Diencephalon (tissue), 1 donor: ENCODE measurements at places on chromosomes 6 and 20. TPM values are rescaled to one million over a fixed set of nuclear protein-coding genes. Genes with fewer than 3 reads are reported as not detected.

Gene CAPN11
- total RNA-seq: not detected

Gene SLC22A2
- 0.46 TPM for total RNA-seq

Gene PTPRA
- 175 TPM for total RNA-seq

Gene B3GAT2
- total RNA-seq: 55.1 TPM
